ENCODE measurements at places on chromosomes 6 and 20.

DNA sequence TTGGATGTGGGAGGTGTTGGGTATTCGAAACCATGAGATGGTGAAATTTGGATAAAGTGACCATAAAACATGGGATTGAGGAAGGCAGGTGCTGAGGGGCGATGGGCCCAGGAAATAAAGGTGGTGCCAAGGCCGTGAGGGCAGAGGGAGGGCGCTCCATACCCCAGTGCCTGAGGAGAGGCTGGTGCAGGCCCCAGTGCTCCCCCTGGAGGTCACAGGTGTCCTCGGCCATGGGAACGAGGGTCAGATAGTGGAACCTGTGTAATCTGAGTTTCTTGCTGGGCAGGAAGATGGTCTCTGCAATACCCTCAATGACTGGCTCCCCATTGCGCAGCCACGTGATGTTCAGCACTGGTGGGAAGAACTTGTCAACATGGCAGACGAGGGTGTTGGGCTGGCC lies 16.2 kb downstream of the HLA-DPB1 start:
- DNase-seq: no peak

DNA sequence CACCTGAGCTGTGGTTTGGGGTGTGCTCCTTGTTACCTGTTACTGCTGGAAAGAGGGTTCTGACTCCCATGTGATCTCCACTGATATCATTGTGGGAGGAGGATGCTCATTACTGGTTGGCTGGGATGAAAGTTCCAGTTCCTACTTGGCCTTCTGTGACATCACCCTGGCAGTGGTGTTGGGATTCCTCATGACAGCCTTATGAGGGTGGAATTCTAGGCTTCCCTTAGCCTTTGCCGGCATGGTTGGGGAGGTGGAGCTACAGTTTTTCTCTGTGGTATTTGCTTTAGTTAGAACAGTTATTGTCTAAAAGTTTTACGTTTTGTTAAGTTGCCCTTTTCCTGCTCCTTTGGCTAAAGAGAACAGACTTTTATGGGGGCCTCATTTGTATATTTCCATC lies 112.1 kb downstream of the AFG1L start:
- DNase-seq: no peak

DNA sequence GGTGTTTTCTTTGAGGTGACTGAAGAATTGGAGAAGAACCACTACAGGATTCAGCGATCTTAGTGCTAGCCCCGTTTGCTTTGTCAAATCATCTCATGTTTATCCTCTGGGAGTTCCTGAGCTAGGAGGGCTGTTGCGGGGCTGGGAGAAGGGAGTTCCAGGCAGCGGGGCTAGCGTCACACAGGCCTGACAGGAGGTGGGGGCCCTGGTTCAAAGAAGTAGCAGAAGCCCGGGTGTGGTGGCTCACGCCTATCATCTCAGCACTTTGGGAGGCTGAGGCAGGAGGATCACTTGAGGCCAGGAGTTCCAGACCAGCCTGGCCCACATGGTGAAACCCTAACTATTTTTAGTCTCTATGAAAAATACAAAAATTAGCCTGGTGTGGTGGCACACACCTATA lies 33.2 kb upstream of the SULF2 start:
- DNase-seq: no peak

DNA sequence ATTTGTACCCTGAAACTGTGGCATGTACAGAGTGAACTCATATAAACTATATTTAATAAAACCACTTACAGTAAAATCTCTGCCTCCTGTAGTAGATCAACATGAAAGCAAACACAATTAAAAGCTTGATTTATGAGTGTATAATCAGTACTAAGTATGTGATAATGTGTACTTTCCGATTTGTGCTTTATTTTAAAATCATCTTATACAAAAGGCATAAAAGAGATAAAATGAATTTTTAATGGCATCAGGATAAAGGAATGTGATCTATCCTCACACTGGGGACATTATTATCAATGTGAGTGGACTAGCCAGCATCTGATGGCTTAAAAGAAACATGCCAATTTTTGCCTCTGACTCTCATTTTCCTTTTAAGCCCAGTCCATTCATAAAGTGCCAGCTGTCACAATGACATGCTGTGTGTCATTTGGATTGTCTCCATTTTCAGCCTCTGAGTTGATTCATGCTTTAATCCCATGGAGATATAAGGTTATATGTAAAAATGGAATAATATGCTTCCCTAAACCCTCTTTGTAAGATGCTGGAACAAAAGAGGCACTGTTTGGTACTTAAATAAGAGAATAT lies 831.6 kb upstream of the EYS start:
- no peak for DNase-seq

GRCh38 chr6:44053760-44054556 lies 73.3 kb downstream of the MRPL14 start:
- no peak for DNase-seq

- DNase-seq: no peak
These were observed 979.2 kb upstream of the GJE1 start for GRCh38 chr6:141153563-141153962.

GRCh38 chr20:55488593-55488992 lies 516.7 kb downstream of the CBLN4 start:
- no peak for DNase-seq

DNA sequence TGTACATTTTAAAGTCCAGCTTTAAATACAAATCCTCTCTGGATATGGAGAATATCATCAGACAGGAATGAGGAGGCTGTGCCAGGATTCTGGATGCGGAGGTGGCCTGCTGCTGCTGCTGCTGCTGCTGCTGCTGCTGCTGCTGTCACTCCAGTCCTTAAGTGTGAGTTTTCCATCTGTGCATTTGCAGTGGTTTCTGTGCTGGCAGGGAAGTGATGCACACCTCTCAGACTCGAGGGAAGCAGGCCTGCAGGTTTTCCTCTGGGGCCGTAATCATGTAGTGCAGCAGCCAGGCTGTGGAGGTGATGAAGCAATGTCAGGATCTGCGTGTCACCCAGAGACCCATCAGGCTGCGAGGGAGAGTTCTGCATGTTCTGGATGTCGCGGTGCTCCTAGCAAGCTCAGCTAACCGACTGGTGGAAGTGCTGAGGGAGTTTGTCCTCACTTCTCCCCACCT lies 32.0 kb downstream of the CFAP61 start:
- DNase-seq: no peak

DNA sequence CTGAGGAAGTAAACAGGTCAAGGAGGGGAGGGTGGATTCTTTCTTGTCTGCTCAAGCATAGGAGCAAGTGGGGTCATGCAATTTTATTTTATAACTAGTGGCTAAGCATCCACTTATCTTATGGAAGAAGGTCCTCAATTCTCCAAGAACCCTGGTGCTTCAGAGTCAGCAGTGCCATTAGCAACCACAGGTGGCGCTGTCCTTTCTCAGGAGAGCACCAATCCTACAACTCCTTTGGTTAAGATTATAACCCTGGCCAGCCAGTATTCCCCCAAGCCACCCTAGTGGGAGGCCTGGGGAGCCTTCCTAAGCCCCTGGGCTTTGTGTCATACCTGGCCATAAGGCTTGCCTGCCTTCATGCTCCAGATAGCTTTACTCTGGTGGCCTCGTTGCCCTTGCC lies 60.7 kb downstream of the PCSK2 start:
- no peak for DNase-seq

DNA sequence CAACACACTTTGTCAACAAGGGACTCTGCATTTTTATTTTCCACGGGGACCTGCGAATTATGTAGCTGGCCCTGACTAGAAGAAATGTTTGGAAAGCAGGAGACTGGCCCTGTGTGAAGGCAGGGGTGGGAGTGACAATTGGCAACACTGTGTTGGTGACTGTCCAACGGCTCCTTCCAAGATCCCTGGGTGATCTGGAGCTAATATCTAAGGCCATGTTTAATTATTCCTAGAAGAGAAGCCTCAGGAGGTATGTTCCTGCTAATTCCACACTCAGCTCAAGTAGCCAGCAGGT lies 13.7 kb downstream of the SLC22A23 start:
- DNase-seq: no peak

DNA sequence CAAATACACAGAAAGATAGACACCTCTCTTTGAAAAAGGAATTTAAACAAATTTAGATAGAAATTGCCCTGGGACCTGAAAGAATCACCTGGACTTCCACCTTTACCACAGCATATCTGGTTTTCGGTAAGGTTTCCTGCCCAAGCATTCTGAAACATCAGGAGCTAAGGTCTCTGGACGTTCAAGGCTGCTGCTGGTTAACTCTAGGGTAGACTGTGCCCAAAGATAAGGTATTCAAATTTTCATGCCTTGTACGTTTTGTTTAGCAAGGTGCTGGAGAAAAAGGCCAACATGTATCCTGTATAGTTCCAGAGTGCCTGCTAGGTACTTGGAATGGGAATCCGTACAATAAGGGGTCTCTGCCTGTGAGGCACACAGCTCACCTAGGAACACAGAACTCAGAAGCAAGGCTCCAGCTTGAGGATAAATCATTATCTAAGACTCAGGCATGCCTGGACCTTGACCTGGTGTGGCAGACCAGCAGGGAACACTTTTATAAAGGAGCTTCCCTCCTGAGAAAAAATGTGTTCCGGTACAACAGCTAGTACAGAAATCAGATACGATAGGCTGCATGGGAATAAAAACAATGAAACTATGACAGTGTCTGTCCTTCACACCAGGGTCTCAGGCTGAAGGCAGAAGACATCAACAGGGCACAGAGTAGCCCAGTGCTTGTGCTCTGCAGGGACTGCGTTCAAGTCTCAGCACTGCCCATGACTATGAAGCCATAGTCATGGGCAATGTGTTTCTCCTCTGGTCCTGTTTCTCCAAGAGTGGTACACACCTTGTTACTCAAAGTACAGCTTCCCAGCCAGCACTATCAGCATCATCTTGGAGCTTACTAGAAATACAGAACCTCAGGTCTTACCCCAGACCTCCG lies 70.4 kb downstream of the METTL24 start:
- no peak for DNase-seq

- DNase-seq: no peak
These were observed 389.6 kb upstream of the JAG1 start for GRCh38 chr20:11063444-11063843.

DNA sequence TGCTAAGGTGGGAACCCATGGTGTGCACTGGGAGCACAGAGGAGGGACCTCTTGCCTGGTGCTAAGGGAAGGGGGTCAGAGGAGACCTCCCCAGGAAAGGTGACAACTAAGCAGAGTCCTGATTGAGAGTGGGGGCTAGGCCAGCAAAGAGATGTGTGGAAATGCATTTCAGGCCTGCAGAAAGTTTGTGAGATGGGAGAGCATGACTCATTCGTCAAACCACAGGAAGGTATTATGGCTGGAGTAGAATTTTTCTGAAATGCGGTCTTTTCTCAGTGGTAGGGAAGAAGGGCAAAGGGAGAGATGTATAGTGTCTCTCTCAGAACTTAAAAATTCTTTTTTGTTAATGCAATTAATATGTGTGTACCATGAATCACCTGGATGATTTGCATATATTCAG lies 23.6 kb upstream of the EDN1 start:
- no peak for DNase-seq

- DNase-seq: no peak
These were observed 30.8 kb downstream of the FBXO5 start for GRCh38 chr6:152952045-152952444.

- no peak for DNase-seq
These were observed 50.6 kb upstream of the SLC32A1 start for GRCh38 chr20:38673725-38674091.

GRCh38 chr6:168030218-168030746 lies 32.8 kb downstream of the KIF25 start:
- DNase-seq: no peak

DNA sequence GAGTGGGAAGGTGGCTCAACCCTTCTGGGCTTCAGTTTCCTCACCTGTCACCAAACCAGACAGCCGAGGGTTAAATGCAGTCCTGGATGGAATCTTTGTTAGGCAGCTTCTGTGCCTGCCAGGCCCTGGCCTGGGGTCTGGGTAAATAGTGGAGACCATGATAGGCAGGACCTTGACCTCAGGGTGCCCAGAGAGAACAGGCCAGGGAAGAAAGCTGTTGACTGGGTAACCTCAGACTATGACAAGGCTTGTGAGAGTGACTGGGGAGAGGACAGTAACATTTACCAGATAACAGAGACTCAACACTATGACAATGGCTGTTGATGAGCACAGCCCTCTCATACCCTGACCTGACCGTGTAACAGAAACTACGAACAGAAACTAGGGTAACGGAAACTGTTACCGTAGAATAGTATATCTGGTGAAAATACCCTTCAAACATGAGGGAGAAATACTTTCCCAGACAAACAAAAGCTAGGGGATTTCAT lies 218.3 kb downstream of the PREX1 start:
- DNase-seq: no peak

DNA sequence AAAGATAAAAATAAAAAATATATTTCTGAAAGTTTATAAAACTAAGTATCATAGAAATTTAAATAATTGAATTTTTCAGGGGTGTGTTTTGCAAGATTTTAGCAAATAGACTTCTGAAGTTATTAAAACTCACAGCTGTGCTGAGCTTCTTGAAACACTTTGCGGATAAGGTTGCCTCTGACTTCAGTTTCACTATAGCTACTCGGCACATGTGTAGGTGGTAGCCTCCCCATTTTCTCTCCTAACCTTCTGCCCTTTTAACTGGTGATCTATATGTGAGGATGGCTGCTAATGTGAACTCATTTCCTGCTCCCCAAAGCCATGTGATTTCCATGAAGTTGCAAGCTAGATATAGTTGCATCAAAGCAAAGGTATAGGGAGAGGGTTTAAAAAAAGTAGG lies 129.3 kb upstream of the STMND1 start:
- DNase-seq: no peak

DNA sequence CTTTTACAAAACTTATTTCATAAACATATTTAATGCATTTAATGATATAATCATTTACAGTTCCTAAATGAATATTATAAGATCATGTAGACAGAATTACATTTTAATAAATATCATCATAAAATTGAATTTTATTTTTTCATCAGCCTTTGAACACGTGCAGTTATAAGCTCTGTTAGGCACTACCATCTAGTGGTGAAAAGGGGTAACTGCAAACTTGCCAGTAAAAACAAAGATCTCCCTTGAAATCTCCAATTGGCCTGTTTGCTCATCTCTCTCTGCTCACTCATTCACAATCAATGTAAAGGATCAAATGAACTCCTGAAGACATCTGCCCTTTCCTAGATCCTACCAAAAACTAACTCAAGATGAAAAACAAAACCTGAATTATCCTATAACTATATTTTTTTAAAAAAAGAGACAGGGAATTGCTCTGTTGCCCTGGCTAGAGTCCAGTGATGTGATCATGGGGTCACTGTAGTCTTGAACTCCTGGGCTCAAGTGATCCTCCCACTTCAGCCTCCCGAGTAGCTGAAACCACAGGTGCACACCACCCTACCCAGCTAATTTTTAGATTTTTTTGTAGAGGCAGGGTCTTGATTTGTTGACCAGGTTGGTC lies 31.7 kb downstream of the SAMHD1 start:
- peak; percentile 28 for DNase-seq

- DNase-seq: no peak
These were observed 18.3 kb upstream of the RANBP9 start for GRCh38 chr6:13729891-13730290.

DNA sequence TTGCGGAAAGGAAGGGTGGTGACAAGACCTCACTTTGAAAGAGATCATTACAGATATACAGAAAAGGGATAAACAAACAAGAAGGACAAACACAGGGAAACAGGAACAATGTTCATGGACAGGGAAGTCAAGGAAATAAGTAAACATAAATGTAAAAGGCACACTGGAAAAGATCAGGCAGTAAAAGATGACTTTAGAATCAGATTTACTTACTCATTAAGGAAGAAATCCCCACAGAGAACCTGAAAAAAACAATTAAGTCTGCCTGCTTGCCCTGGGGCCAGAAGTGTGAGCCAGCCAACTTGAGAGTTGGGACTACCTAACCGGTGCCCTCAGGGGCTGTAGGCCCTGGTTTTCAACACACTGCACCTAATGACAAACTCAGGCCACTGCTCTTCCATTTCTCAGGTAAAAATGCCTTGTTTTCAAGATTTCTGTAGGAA lies 1.7 kb downstream of the APMAP start:
- DNase-seq: no peak

Data from right renal pelvis (tissue), 4 donors.